ENCODE measurements at places on chromosomes 6 and 20. TPM values are rescaled to one million over a fixed set of nuclear protein-coding genes. Genes with fewer than 3 reads are reported as not detected.
A peak's percentile ranks its signal among the peaks of the same experiment; 100 is the strongest.

DNA sequence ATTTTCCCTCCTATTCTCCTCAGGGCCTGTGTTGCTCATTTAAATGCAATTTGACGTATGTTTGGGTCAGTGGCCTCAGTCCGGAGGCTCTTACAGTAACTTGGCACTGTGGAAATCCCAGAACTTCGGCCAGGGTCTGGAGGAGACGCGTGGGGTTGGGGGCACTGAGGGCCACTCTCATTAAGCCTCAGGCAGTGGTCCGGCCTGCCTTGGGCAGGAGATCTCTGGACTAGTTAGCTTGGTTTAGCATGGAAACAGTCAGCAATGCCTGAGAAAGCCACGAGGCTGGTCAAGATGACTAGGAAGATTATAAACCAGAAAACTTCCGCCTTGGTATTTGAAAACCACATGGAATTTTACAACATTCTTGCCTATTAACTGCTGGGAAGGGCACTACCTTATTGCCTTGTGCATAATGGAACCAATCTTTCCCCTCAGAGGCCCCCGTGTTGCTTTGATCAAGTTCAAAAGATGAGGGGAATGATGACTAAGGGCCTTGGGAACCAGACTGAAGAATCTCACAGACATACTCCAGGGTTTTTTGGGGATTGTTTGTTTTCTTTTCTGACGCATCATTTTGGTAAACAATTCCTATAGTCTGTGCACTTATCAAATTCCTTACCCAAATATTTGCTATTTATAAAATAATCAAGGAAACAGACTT is 206.0 kb upstream of the PREP start:
- peak; percentile 80 for DNase-seq

DNA sequence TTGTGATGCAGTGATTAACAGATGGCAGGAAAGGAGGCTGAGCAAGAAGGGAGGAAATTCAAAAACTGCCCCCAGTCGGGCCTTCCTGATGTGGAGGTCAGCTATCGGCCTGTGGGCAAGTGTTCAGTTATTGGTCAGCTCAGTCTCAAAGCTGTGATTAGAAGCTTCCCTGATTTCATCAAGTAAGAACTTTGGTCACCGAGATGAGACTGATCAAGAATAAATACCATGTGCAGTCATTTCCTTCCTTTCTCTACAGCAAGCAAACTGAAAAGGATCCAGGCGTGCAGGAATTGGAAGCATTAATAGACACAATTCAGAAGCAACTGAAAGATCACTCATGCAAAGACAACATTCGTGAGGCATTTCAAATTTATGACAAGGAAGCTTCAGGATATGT is 69.7 kb downstream of the EFHC1 start:
- no peak for DNase-seq

DNA sequence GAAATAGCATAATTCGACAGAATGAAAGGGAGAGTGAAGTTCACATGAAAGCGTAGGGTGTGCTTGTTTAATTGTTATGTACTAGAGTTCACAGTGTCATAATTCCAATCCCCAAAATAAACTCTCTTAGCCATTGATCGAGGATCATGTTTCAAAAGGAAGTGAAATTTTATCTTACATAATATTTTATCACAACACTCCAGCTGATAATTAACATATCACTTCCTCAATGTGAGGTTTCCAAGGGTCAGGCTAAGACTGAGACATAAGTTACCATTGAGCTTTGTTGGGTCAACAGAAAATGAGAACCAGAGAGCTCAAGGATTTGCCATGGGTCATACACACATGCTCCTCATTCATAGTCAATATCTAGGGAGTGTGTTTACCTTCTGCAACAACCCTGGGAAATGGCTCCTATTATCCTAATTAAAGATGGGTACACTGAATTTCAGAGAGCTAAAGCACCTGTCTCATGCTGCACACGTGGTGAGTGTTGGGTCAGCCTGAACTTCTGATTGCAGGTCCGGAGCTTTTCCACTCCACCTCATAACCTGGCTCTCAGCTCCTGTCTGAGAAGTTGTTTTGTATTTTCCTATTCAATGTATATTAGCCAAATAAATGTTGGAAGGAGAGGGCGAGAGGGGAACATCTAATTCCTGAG is 3.0 kb downstream of the GSTA2 start:
- DNase-seq = no peak

DNA sequence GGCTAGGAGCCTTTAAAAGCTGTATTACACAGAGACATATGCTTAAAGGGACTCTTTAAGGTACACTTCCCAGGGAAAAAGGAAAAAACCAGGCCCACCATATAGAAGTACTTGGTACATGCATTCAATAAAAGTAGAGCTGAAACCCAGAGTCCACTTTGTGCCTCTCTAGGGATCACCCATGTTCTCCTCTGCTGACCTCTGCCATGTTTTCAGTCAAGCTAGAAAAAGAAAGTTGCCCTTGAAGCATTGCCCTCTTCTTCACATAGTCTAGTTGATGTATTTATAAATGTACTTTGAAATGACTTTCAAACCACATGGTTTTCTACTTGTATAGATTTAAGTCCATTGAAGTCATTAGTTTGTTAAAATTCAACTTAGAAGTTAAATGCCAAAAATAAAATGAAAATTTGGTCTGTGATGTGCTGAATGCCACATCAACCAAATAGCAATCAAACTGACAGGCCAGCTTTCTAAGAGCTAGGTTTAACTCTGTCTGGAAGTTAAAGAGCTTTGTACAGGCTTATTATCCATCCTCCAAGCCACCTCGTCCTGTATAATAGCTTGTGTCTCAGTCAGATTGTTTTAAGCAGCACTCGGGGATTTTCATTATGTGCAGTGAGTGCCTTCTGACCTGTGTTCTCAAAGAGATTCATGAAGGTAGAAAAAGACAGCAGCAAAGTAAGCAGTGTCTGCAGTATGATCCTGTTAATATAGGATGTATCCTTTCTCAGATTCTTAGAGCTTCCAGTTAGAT is 238.6 kb upstream of the PLN start:
- DNase-seq = no peak

DNA sequence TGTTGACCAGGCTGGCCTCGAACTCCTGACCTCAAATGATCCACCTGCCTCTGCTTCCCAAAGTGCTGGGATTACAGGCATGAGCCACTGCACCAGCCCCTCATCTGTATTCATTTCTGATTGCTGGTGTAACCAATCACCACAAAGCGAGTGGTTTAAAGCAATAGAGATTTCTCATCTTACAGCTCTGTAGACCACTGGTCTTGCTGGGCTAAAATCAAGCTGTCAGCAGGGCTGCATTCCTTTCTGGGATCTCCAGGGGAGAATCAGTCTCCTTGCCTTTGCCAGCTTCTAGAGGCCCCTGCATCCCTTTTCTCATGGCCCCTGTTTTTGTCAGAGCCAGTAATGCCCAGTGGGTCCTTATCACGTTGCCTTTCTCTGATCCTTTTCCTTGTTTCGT is 49.9 kb upstream of the PMEPA1 start:
- DNase-seq = no peak

- no peak for DNase-seq
Measured at GRCh38 chr20:44160133-44160532, 26.9 kb downstream of the JPH2 start.

GRCh38 chr20:50583442-50584150 is 73.4 kb downstream of the PTPN1 start:
- no peak for DNase-seq

DNA sequence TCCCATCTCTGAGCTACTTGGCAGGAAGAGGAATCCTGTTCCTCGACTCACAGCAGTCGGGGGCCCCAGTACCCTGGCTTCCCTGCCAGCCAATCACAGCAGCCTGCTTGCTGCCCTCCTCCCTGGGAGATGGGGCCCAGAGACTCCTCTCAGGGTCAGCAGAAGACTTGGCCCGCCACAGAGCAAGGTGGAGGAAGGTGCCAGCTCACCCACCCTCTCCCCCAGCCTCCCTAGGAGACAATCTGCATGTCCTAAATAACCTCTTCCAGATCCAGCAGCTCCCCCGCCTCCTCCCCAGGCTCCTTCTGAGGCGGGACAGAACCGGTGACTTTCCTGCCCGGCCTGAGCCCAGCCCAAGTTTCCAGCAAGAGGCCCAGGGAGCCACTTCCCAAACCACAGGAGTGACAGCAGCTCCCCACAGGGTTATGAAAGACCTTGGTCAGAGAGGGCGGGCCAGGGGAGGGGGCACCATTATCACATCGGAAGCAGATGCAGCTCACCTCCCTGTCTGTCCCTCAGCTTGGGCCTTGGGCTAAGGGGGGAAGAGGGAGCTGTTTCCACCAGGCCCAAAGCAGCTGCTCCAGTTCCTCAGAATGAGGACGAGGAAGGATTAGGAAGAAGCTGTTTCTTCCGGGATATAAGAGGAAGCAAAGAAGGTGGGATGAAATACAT is 2.3 kb downstream of the CCND3 start:
- no peak for DNase-seq

- DNase-seq = no peak
Measured at GRCh38 chr6:122890250-122890649, 101.2 kb downstream of the SMPDL3A start.

DNA sequence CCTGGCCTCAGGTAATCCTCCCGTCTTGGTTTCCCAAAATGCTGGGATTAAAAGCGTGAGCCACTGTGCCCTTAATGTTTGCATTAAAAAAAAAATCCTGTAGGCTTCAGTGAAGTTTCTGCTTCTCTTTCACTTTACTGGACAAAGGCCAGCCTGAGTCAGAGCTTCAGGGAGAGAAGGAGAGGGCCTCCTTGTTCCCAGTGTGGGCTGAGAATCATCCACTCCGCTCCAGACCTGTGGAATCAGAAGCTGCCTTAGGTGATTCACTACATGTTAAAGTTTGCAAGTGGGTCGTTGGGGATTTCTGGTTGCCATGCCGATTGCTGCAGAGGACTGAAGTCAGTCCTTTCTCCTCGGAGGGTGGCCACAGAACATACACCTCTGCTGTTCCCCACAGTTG is 113.3 kb upstream of the EEF1E1 start:
- DNase-seq = no peak

DNA sequence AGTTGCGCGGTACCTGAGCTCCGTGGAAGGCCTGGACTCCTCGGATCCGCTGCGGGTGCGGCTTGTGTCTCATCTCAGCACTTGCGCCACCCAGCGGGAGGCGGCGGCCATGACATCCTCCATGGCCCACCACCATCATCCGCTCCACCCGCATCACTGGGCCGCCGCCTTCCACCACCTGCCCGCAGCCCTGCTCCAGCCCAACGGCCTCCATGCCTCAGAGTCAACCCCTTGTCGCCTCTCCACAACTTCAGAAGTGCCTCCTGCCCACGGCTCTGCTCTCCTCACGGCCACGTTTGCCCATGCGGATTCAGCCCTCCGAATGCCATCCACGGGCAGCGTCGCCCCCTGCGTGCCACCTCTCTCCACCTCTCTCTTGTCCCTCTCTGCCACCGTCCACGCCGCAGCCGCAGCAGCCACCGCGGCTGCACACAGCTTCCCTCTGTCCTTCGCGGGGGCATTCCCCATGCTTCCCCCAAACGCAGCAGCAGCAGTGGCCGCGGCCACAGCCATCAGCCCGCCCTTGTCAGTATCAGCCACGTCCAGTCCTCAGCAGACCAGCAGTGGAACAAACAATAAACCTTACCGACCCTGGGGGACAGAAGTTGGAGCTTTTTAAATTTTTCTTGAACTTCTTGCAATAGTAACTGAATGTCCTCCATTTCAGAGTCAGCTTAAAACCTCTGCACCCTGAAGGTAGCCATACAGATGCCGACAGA is 9.9 kb downstream of the HEY2 start:
- DNase-seq = peak; percentile 27

DNA sequence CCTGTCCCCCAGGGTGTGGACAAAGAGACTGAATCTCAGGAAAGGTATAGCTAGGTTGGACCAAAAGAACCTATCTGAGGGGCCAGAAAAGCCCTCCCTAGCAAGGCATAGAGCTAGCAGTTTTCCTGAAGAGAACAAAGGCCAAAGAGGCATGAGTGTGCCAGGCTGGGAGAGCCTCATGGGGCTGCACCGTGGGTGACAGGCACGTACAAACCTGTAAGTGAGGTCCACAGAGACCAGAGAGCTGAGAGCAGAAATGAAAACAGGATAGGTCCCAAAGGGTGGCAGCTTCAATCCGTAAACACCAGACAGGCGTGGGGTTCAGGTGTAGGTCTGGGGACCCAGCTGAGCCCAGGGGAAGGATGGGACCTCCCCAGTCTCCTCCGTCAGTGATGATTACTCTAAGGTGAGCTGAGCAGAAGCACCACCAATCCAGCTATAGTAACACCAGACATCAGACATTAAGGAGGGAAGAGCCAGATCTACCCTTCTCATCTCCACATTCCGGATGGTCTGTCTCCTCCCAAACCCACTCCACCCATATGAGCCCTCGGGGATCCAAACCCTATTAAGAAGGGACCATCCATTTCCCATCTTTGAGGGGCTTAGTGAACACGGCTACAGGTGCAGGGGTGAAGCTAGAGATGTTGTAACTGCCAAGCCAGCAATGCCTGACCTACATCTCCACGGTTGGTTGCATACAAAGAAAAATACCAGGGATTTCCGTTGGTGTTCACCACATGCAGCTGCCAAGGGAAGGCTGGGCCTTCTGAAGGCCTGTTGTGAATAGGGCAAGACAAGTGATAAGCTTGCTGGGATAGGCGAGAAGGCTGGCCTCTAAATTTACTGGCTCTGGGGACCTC is 38.3 kb downstream of the BCL2L1 start:
- DNase-seq = no peak

- no peak for DNase-seq
Measured at GRCh38 chr6:15619330-15619729, 43.5 kb downstream of the DTNBP1 start.

DNA sequence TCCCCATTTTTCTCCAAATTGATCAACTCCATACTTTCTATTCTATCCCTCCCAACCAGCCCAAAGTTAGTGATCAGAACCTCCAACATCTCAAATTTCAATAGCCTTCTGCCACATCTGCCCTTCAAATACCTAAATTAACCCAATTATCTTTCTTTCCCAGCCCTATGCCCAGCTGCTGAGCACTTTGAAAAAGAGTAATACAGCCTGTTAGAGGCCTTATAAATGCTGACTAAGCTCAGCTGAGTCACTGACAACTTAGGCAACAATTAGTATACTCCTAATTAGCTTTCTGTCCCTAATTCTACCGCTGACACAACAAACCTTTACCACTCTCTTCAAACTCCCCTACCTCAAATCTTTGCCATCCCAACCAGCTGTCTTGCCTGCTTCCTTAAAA is 23.5 kb downstream of the RUNX2 start:
- DNase-seq = no peak

- DNase-seq = no peak
Measured at GRCh38 chr20:52880259-52880658, 91.9 kb upstream of the TSHZ2 start.

DNA sequence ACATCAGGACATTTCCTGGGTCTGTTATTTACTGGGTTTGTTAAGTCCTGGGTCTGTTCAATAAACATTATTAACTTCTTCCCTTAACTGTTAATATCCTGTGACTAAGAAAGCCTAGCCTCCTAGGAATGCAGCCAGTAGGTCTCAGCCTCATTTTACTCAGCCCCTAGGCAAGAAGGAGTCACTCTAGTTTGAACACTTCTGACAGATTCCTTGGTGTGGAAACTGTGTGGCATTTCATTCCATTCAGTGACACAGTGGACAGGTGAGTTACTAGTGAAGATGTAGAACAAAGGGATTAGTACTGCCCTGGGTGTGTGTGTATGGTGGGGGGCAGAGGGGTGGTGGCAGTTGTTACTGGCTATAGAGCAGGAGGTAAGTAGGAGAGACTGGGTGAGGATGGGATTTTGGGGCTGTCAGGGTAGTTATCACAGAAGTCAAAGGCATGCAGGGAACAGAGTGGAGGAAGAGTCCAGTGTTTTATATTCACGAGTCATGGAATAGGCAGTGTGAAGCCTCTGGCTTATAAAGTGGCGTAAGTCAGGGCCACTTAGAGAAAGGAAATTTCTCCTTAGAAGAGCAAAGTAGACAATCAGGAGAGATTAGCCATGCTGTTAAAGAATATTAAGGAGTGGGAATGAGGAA is 28.4 kb downstream of the RNF182 start:
- peak; percentile 19 for DNase-seq

MUC22 gene
- polyA plus RNA-seq = not detected

RSPH4A gene
- polyA plus RNA-seq = 0.13 TPM

RPS6KA2 gene
- 0.03 TPM for polyA plus RNA-seq

HAO1 gene
- polyA plus RNA-seq = not detected
